ENCODE measurements at places on chromosomes 13 and 19. TPM values are rescaled to one million over a fixed set of nuclear protein-coding genes. Genes with fewer than 3 reads are reported as not detected.
A peak's percentile ranks its signal among the peaks of the same experiment; 100 is the strongest.

The TNFSF9 gene
- total RNA-seq = 6.4 TPM

GRCh38 chr13:74287724-74288169 lies 153.5 kb upstream of the KLF12 start:
- peak overlapping the region; percentile 82 for H3K27ac ChIP-seq
- peaks cover 41% of the 10 kb centered on the region for H3K4me1 ChIP-seq
- H3K36me3 ChIP-seq = no peaks in the 10 kb centered on the region
- no peaks in the 10 kb centered on the region for H3K27me3 ChIP-seq
- peak overlapping the region; percentile 71 for H3K4me3 ChIP-seq

DNA sequence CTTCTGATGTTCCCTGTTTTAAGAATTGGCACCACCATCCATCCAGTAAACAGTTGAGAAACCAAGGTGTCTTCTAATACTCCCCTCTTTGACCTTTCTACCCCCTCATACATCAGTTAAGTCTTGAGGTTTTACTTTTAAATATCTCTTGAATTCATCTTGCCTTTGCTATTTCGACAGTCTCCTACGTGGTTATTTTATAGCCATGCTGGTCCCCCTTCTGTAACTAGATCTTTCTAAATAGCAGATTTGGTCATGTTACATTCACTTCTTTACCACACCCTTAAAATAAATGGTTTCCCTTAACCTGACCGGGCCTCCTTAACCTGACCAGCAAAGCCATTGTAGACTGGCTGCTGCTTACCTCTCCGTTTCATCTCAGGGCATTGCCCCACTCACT lies 5.4 kb downstream of the GPR180 start:
- H3K27me3 ChIP-seq = no peaks in the 10 kb centered on the region
- H3K36me3 ChIP-seq = peaks cover 33% of the 10 kb centered on the region
- H3K4me3 ChIP-seq = no peak overlapping the region
- H3K4me1 ChIP-seq = peaks cover 34% of the 10 kb centered on the region

DNA sequence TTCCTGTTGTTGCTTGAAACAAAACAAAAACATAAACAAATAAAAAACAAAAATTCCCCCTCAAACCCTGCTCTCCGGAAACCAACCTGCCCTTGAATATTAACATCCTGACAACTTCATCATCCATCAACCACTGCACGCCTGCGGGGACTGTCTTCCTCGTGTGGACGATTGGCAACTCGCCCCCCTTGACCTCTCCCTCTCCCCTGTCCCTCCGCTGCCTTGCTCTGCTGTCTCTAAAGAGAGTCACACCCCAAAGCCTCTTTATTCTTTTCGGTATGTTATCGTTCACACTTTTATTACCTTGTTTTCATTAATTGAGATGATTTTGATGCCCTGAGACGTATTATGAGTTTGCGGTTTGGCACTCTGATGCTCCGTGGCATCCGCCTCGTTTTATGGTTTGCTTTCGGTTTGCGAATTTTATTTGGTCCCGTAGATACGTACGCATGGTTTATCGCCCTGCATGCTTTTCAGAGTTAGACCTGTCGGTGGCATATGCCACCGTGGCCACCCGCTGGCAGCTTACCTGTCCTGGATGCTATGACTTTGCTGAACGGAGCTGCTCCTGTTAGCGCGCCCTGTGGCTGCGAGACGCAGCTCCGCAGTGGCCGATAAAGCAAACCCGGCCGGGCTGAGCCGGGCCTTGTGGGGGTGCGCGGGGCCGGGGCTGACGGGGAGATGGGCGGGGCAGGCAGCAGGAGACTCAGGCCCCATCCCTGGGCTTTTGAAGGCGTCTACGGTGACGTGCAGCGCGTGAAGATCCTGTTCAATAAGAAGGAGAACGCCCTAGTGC lies 10.6 kb downstream of the PTBP1 start:
- no peak overlapping the region for H3K4me3 ChIP-seq
- peaks cover 54% of the 10 kb centered on the region for H3K36me3 ChIP-seq
- no peaks in the 10 kb centered on the region for H3K27me3 ChIP-seq

- peak; percentile 91 for DNase-seq
- H3K4me3 ChIP-seq = peak overlapping the region; percentile 88
- no peaks in the 10 kb centered on the region for H3K27me3 ChIP-seq
- H3K36me3 ChIP-seq = peaks cover 34% of the 10 kb centered on the region
Measured at GRCh38 chr13:114110091-114110829, 22.2 kb downstream of the RASA3 start.

The UCHL3 gene
- total RNA-seq = 43.5 TPM

GRCh38 chr19:56441206-56441792 lies 35.8 kb downstream of the ZNF667 start:
- no peaks in the 10 kb centered on the region for H3K27me3 ChIP-seq
- H3K4me1 ChIP-seq = no peaks in the 10 kb centered on the region
- no peak for DNase-seq
- no peaks in the 10 kb centered on the region for H3K36me3 ChIP-seq

DNA sequence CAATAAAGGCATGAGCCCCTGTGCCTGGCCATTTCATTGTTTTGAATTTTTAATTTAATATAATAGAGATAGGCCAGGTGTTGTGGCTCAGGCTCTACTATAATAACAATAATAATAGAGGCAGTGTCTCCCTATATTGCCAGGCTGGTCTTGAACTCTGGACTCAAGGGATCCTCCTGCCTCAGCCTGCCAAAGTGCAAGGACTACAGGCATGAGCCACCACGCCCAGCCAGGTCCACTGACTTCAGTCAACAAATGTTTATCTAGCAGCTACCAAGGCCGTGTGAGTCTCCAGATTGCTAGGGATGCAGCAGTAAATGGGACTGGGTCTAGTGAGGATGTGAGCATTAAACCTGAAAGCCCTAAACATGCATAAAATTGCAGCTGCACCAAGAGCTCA lies 13.8 kb upstream of the ILF3 start:
- H3K4me1 ChIP-seq = peaks cover 33% of the 10 kb centered on the region
- no peaks in the 10 kb centered on the region for H3K27me3 ChIP-seq
- peaks cover 53% of the 10 kb centered on the region for H3K36me3 ChIP-seq
- no peak overlapping the region for H3K4me3 ChIP-seq
- no peak for DNase-seq

The FAM216B gene
- not detected for total RNA-seq

GRCh38 chr19:35042954-35043604 lies 1.6 kb downstream of the HPN start:
- no peak overlapping the region for H3K4me3 ChIP-seq
- no peak for DNase-seq
- peaks cover 16% of the 10 kb centered on the region for H3K27me3 ChIP-seq
- no peaks in the 10 kb centered on the region for H3K36me3 ChIP-seq

GRCh38 chr13:106850973-106851650 lies 283.2 kb upstream of the ARGLU1 start:
- H3K27me3 ChIP-seq = no peaks in the 10 kb centered on the region
- no peak overlapping the region for H3K27ac ChIP-seq
- no peaks in the 10 kb centered on the region for H3K36me3 ChIP-seq
- H3K4me3 ChIP-seq = no peak overlapping the region

- peak overlapping the region; percentile 75 for H3K4me3 ChIP-seq
- H3K4me1 ChIP-seq = peaks cover 51% of the 10 kb centered on the region
- H3K27ac ChIP-seq = peak overlapping the region; percentile 85
- H3K27me3 ChIP-seq = no peaks in the 10 kb centered on the region
- DNase-seq = peak; percentile 74
Measured at GRCh38 chr13:114067886-114068651, 64.4 kb downstream of the RASA3 start.

GRCh38 chr13:48542581-48543341 lies 9.9 kb upstream of the RCBTB2 start:
- peak; percentile 55 for DNase-seq
- no peaks in the 10 kb centered on the region for H3K36me3 ChIP-seq
- peaks cover 43% of the 10 kb centered on the region for H3K27me3 ChIP-seq
- H3K4me3 ChIP-seq = no peak overlapping the region
- H3K27ac ChIP-seq = no peak overlapping the region

- H3K27ac ChIP-seq = no peak overlapping the region
- no peaks in the 10 kb centered on the region for H3K27me3 ChIP-seq
- H3K36me3 ChIP-seq = no peaks in the 10 kb centered on the region
- H3K4me3 ChIP-seq = no peak overlapping the region
- no peaks in the 10 kb centered on the region for H3K4me1 ChIP-seq
Measured at GRCh38 chr13:75071796-75072195, 410.2 kb downstream of the TBC1D4 start.
